ENCODE measurements at places on chromosomes 2 and 18. TPM values are rescaled to one million over a fixed set of nuclear protein-coding genes. Genes with fewer than 3 reads are reported as not detected.

The IL1RL2 gene
- total RNA-seq: 2.4 TPM

The FMNL2 gene
- total RNA-seq: 1.9 TPM

The DNMT3A gene
- 10.8 TPM for total RNA-seq

The TRAF3IP1 gene
- 3.6 TPM for total RNA-seq

The CTNNA2 gene
- total RNA-seq: not detected

The RAB6C gene
- total RNA-seq: not detected

The ANO7 gene
- total RNA-seq: 4.1 TPM

The NRP2 gene
- 1.1 TPM for total RNA-seq

The C18orf54 gene
- 1.0 TPM for total RNA-seq

The TUBB8B gene
- not detected for total RNA-seq

The PDE1A gene
- total RNA-seq: not detected

The LIMS4 gene
- total RNA-seq: 0.81 TPM

The GKN1 gene
- not detected for total RNA-seq

The AGAP1 gene
- total RNA-seq: 31.1 TPM

The CFAP65 gene
- not detected for total RNA-seq

The AKAIN1 gene
- total RNA-seq: not detected

The PHOSPHO2 gene
- total RNA-seq: 4.4 TPM

The OSBPL6 gene
- not detected for total RNA-seq

The SH3BP4 gene
- total RNA-seq: 44.5 TPM

The MEP1B gene
- not detected for total RNA-seq

The DYSF gene
- not detected for total RNA-seq

The KCNG2 gene
- not detected for total RNA-seq

The CDCA7 gene
- 55.4 TPM for total RNA-seq

The TMEM247 gene
- not detected for total RNA-seq

The CCDC74A gene
- total RNA-seq: 5.6 TPM

The EML6 gene
- total RNA-seq: 3.0 TPM

The ABCG8 gene
- total RNA-seq: not detected

The DLX1 gene
- total RNA-seq: 0.18 TPM

The GULP1 gene
- total RNA-seq: 9.2 TPM

The IL37 gene
- total RNA-seq: not detected

The NYAP2 gene
- 0.05 TPM for total RNA-seq

The ABCB11 gene
- total RNA-seq: not detected

The EVX2 gene
- total RNA-seq: not detected

The HES6 gene
- total RNA-seq: 113 TPM

The GALNT1 gene
- total RNA-seq: 5.4 TPM

The ANKRD30BL gene
- total RNA-seq: not detected

The SIX3 gene
- total RNA-seq: not detected

The DNAJC5G gene
- not detected for total RNA-seq

The SLC4A1AP gene
- total RNA-seq: 20.9 TPM

The MYCN gene
- total RNA-seq: not detected

The DPP4 gene
- total RNA-seq: 19.0 TPM

The DSC3 gene
- 0.03 TPM for total RNA-seq

The RGPD8 gene
- 2.5 TPM for total RNA-seq

The HOXD13 gene
- 1.4 TPM for total RNA-seq

The TRAPPC8 gene
- total RNA-seq: 27.7 TPM

The CNDP1 gene
- not detected for total RNA-seq

The PSTPIP2 gene
- total RNA-seq: not detected

Measured in HT-29 (cell line).